ENCODE measurements at places on chromosomes 2 and 18.

DNA sequence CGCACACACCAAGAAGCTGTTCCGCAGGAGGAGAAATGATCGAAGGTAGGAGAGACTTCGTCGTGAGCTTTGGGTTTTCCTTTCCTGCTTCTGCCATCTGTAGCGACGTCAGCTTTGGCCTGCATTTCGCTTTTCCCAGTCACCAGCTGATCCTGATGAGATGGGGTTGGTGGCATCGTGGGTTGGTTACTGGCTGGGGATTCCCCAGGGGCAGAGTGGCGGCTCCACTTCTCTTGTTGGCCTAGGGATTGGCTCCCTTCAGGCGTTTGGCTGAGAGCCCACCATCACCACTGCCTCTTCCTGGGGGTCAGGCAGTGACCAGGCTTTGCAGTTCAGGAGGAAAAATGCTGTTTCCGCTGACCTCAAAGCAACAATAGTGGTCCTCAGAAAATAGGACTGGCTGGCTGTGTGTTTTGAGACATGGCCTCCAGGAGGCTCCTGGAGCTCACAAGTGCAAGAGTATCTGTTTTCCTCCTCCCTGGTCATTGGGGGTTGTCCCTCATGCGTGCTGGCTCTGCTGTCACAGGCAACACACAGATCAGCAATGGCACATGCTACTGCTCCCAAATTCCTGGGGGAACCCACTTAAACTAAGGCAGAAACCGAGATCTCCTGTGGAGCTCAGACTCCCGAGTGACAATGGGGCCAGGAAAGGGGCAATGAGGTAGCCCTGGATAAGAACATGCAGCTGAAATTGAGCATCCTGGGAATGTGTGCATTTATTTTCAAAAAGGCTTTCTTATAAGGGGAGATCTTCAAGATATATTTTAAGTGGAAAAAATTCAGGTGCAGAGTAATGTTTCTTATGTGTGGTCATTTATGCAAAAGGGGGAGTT is 173.0 kb downstream of the CTIF start:
- DNase-seq: peak; percentile 38

DNA sequence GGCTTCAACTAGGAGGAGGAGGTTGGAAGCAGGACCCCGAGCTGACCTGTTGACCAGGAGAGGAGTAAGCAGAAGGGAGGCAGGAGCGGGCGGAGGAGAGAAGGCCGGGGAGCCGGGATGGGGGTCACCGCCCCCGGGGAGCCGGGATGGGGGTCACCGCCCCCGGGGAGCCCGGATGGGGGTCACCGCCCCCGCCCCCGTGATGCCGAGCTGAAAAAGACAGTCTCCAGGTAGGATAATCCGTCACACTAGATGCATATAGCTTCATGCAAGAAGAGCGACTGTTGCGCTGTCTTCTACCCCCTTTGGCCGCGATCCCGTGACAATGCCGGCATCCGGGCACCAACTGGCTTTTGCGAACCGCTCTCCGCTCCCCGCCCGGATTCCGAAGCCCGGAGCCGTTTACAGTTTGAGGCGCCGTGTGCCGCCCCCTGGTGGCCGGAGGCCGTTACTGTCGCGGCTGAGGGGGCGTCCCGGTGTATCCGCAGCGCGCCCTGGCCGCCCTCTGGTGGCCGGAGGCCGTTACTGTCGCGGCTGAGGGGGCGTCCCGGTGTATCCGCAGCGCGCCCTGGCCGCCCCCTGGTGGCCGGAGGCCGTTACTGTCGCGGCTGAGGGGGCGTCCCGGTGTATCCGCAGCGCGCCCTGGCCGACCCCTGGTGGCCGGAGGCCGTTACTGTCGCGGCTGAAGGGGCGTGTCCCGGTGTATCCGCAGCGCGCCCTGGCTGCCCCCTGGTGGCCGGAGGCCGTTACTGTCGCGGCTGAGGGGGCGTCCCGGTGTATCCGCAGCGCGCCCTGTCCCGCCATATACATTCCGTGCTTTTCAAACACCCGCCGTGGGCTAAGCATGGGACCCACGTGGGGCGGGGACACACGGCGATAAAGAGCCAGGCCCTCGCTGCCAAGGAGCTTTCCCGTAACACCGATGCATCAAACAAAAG is 89.6 kb downstream of the ACTR3 start:
- peak; percentile 49 for DNase-seq

DNA sequence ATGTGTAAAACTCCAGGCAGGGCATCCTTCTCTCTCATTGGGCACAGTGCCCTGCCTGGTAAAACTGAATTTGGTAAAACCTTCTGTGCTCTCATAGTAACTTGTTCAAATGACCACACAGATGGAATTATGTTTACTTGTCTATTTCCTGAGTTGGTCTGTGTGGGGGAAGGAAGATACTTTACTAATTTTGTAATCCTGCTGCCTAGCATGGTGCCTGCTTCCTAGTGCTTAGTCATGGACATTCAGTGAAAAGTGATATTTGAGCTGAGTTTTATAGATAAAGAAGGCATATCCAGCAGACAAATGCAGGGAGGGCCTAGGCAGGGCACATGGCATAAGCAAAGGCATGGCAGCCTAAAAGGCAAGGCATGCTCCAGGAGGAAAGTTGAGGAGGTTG is 199.4 kb downstream of the FSHR start:
- DNase-seq: no peak

DNA sequence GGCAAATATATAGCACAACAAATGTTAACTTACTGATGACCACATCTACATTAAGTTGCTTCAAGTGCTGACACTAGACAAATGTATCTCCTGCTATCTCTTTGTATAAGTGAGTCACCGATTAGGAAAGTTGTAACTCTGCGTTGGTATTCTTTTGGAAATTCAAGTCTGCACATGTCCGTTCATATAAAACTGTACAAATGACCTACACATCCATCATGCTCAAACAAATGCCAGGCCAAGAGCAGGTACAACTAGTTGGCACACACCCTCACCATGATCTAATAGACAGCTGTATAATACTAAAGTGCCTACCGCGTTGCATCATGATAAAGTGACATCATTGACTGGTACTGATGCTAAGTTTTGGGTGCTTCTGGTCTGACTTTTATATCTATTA is 141.1 kb downstream of the RBMS1 start:
- DNase-seq: no peak

DNA sequence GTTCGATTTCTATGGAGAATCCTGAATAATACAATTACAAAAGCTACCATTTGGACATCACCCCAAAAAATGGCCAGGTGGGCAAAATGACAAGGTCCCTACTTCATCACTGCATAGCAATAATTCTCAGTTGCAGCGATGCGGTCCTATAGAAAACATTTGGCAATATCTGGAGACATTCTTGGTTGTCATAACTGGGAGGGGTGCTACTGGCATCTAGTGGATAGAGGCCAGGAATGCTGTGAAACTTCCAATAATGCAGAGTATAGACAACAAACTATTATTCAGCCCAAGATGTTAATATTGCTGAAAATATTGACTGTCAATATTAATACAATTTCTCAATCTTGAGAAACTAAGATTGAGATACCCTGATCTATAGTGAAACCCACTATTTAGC is 637.8 kb upstream of the PKDCC start:
- no peak for DNase-seq

GRCh38 chr2:6971502-6971901 is 54.3 kb downstream of the RNF144A start:
- no peak for DNase-seq

- DNase-seq: no peak
Measured at GRCh38 chr2:190511104-190511503, 23.4 kb downstream of the NEMP2 start.

- DNase-seq: no peak
Measured at GRCh38 chr2:213490087-213490486, 205.8 kb downstream of the SPAG16 start.

GRCh38 chr18:74389991-74390390 is 67.1 kb downstream of the DIPK1C start:
- no peak for DNase-seq

GRCh38 chr2:83953697-83954096 is 505.4 kb downstream of the SUCLG1 start:
- no peak for DNase-seq

- DNase-seq: no peak
Measured at GRCh38 chr2:100801402-100801801, 18.5 kb upstream of the NPAS2 start.

DNA sequence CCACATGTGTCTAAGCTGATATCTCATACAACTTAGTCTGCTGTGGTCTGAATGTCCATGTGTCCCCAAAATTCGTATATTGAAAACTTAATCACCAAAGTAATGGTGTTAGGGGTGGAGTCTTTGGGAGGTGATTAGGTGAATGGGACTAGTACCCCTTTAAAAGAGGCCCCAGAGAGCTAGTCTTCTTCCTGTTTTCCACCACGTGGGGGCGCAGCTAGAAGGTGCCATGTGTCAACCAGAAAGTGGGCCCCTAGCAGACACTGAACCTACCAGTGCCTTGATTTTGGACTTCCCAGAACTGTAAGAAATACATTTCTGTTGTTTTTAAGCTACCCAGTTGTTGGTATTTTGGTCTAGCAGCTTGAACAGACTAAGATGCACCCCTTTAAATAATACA is 86.6 kb downstream of the ASB1 start:
- no peak for DNase-seq

DNA sequence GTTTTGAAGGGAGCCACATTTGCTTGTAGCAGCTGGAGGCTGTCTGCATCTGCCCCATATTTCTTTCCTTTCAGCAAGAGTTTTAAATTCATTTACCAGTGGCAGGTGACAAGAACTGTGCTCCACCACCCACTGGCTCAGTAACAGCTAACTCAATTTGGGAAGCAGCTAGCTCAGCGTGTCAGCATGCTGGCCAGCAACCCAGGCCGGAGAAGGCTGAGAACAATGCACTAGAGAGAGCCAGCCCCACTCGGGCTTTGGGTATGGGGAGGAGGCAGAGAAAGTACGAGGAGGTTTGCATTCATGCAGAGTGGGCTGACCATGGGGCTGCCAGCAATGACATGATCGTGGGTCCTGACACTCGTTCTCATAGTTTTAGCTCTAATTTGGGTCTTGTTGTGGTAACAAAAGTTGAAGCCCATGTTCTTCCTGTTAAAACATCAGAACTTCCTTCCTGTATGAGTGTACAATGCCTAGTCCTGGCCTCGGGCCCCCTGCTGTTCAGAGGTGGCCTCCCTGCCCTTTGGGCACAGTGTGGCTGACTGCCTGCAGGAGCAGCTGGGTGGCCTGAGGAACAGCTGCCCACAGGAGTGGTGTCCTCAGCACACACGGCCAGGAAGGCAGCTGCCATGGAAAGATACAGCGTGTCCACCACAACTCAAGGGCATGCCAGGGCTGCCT is 23.0 kb downstream of the CDC42EP3 start:
- DNase-seq: no peak

DNA sequence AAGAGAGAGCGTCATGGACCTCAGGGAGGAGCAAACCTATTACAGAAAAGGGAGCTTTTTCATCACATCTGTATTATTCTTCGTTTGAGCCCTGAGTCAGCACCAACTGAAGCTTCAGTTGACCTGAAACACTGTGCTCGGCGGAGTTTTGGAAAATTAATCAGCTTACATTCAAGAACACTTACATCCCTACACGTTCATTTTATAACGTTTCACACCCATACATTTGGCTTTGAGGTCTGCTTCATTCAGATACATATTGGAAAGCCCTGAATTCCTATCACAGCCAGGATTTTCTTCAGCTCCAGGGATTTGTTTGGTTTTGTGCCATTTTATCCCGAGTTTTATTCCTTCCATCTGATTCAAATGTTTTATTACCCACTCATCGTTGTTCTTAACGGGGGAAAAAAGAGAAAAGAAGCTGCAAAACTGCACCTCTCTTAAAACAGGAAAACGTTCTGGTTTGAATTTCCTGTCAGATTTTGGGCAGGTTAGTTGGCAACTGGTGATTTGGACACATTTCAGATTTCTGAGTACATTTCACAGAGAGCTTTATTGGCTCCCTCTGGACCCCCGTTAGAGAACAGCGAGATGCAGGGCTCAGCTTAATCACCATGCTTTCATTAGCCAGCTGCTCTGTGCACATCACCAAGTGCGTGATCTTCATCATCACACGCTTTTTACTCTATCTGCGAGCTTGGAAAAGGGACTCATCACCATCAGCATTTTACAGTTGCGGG is 88.8 kb downstream of the CDC42EP3 start:
- no peak for DNase-seq

- DNase-seq: no peak
Measured at GRCh38 chr18:13660510-13660909, 65.8 kb downstream of the FAM210A start.

GRCh38 chr2:65142515-65142914 is 12.6 kb upstream of the RAB1A start:
- DNase-seq: no peak

GRCh38 chr2:140786585-140786984 is 1344.2 kb downstream of the LRP1B start:
- DNase-seq: no peak

- no peak for DNase-seq
Measured at GRCh38 chr2:205778356-205778755, 96.1 kb downstream of the NRP2 start.

GRCh38 chr2:239104800-239105199 is 256.9 kb downstream of the TWIST2 start:
- DNase-seq: no peak

Measured in GM12892 (cell line).